Activated gamma-delta T cell treated with anti-CD3 and anti-CD28 coated beads, Interleukin-2, amount 50 U/mL, for 16 hours (primary cell): ENCODE measurements at places on chromosomes 3 and 15.

GRCh38 chr3:106059953-106060517 is 191.2 kb upstream of the CBLB start:
- no peak for DNase-seq

DNA sequence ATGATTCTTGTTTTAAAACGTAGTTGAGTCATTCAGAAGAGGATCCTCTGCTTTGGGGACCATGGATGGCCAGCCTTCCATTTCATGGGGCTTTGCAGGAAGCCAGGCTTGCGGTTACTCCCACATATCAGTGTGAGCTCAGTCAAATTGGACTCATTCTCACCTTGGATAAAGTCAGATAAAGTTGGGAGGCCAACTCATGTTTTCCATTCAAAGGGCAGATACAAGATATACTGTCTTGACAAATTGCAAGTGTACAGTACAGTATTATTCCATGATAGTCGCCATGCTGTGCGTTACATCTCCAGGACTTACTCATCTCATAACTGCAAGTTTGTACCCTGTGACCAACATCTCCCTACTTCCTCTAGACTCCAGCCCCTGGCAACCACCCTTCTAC is 25.5 kb upstream of the B3GNT5 start:
- DNase-seq = no peak

DNA sequence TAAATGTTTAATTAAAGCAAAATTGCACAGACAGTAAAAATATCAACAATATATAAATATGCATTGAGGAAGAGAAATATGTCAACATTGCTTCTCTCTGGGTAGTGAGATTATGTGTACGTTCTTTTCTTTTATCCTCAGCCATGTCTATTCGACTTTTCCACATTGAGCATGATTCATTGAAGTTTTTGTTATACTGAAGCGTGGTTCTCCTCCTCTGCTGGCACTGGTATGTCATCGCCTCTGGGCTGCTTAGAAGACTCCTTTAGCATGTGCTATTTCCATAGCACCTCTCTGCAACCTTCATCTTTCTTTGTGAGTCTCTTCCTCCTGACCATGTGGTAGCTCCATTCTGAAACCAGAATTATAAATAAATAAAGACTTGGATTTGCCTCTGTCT is 65.8 kb upstream of the AKAP13 start:
- DNase-seq = no peak

- no peak for DNase-seq
These were observed 172.7 kb downstream of the SYNPR start for GRCh38 chr3:63450634-63451363.

DNA sequence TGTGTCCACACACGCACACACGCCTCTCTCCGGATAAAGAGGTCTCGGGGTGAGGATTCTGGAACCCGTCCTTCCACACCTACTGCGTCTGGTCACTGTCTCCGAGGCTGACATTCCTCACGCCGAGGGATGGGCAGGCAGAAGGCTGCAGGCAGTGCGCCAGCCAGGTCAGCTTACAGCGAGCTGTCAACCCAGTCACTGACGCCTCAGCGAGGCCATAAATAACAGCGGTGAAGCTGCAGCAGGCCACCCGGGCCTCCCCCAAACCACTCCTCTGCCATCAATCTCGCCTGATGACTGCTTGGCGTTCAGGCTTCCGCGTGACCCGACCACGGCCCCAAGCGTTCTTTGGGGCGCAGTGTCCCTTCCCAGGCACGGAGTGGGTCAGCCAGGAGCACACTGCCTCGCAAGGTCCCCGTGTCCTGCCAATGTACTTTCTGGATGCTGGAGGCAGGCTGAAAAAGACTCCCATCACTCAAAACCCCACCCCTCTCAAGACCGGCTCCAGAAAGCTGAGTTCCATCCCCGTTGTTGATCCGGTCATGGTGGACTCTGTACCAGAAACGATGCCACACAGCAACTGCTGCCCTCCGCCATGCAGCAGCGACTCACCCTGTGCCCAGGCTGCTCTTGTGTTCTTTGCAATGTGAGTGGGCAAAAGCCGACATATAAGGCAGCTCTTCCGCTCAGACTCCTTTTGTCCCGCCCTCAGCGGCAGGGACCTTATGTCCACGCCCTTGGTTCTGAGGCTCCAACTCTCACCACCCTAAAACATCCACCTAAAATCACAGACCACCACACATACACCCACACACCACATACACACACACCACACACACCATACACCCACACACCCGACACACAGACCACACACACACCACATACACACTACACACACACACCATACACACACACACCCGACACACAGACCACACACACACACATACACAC is 27.1 kb downstream of the CPN2 start:
- DNase-seq = no peak

DNA sequence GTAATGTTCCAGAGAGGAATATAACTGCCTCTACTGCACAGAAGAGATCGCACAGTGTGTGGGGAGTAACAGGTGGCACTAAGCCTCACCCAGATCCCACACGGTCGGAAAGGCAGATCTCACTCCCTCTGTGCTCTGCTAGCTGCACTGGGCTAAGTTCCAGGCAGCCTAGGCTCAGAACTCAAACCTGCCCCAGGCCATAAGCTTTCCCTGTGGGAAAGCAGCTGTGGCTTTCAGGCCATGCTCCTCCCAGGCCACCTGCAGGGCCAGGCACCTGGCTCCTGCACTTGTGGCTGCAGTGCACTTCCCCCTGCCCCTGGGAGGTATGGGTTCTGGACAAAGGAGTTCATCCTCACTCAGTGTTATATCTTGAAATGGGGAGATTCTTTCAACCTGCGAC is 27.5 kb downstream of the PCCB start:
- no peak for DNase-seq

DNA sequence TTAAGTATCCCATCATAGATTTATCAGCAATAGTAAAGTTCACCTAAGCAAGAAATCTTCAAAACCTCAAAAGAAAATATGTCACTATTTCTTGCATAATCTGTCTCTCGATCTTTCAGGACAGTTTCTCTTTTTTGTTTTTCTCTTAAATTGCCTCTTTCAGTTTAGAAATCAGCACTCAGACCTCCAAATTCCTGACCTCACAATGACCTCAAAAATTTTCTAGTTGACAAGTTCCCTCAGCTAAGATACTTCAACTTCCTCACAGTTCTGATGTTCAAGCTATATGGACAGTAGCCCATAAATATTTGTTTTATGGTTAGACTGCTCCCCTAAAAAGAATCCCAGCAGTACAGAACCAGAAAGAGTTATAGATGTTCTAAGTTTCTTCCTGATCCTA is 24.1 kb downstream of the SLC24A5 start:
- DNase-seq = no peak

DNA sequence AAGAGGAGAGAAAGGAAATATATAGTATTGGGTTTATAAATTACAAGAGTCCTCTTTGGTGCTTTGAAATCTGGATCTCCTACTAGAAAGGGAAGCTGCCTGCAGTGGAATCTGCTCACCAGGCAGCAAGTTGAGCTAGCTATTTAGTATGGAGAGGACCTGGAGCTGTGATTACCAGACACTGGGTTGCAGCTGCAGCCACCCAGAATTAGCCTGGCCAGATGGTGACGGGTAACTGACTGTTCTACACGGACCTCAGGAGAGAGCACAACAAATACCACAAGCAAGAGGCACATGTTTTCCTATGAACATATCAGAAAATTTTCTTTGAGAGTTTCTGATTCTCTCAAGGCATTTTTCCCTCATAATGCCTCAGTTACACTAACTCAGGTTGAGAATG is 46.5 kb downstream of the SYNPR start:
- DNase-seq = no peak

- DNase-seq = no peak
These were observed 11.9 kb downstream of the CERS3 start for GRCh38 chr15:100516643-100517512.

- no peak for DNase-seq
These were observed 30.6 kb upstream of the CERS3 start for GRCh38 chr15:100559330-100559729.

GRCh38 chr3:46122091-46122490 is 86.0 kb downstream of the CCR1 start:
- DNase-seq = no peak

- DNase-seq = no peak
These were observed 519.3 kb upstream of the CADM2 start for GRCh38 chr3:84439476-84439875.

DNA sequence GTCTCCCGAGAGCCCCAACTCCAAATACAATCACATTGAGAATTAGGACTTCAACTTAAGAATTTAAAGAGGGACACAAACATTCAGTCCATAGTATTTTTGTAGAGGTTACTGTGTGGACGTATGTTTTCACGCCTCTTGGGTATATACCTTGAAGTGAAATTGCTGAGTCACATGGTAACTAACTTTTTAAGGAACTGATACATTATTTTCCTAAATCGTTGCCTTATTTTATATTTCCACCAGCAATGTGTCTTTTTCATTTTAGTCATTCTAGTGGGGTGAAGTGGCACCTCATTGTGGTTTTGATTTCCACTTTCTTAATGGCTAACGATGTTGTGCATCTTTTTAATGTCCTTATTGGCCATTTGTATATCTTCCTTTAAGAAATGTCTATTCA is 11.8 kb downstream of the PARP15 start:
- DNase-seq = no peak

DNA sequence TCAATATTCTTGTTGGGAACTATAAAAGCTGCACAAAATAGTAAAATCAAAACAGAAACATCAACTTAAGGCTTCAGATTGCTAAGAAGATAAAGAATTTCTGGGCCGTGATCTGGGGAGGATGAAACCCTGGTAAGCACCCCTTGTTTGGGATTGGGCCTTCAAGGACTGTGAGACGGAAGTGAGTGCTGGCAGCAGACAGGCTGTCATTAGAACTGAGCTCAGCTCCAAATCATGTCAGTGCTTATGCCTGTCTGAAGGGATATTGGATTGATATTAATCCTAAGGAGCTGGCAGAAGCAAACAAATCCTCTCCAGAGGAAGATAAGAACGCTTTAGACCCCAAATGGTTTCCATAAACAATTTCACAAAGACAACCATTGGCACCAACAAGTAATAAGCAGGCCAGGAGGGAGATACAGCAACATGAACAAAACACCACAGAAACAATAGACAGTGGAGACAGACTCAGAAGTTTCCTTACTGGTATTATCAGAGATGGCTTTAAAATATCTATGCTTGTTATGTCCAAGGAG is 72.6 kb upstream of the CTXND1 start:
- DNase-seq = no peak

DNA sequence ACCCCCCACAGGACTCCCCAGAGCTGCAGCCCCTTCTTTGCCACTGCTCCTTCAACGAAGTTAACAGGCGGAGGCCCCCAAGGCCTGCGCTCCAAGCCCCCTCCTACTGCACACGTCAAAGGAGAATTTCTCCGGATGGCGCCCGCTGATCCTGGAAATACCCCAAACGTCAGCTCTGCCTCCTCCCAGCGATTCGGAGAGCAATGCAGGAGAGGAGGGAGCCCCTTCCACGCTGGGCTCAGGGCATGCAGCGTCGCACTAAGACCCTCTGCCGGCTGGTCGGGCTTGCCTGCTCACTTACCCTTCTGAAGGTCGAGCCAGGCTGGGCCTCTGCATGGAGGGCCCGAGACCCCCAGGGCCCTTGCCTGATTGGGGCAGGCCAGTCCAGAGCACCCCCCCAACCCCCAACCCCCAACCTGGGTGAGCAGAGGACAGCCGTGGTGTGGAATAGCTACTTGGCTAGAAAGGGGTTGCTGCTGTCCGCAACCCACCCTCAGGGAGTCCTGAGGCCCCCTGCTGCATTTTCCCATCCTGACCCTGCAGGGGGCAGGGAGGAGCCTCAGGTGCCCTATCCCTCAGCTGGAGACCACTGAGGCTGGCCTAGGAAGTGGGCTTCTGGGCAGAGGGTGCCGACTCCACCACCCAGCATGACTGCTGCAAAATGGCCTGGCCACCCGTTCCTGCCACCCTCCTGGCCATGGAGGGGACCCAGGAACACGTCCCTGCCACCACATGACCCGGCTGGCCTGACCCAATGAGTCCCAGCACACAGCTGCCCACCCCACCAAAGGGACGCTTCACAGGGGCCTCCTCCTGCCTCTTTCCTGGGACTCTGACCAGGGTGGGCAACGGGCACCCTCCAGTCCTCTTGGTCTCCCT is 976 bp downstream of the ATP2B2 start:
- no peak for DNase-seq

GRCh38 chr15:85890620-85890980 is 95.9 kb upstream of the KLHL25 start:
- no peak for DNase-seq

DNA sequence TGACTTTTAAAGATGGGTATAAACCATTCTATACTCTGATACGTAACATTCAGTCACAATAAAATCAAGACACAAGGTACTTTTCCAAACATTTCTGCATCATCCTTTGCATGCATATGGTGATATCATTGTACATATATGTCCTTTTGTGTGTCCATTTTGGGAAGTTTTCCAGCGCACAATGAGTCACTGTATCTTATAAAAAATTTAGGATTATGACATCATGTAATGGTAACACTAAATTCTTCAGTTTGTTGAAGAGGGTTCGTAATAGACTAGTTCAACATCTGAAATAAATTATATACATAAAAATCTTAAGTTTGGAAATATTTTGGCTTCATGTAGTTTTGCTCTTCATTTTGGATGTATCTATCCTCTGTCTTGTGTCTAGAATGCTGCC is 480.9 kb downstream of the ROBO1 start:
- DNase-seq = no peak

- no peak for DNase-seq
These were observed 102.8 kb upstream of the CLDN18 start for GRCh38 chr3:137906985-137907649.

GRCh38 chr3:171088964-171089754 is 62.6 kb upstream of the SLC2A2 start:
- no peak for DNase-seq

- DNase-seq = no peak
These were observed 376 bp downstream of the TADA3 start for GRCh38 chr3:9791790-9792404.

DNA sequence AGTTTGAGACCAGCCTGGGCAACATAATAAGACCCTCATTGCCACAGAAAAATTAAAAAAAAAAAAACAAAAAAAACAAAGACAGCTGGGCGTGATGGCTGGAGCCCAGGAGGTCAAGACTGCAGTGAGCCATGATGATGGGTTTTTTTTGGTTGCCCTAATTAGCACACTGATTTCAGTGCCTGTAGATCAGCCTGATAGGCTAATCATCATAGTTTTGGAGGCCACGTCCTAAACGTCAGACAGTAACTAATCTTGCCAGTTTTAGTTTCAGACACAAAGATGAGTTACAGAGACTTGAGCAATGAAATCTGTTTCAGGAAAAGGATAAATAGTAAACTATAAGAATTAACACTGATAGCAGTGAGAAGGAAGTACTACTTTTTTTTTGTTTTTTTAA is 55.4 kb downstream of the LRCH3 start:
- no peak for DNase-seq

DNA sequence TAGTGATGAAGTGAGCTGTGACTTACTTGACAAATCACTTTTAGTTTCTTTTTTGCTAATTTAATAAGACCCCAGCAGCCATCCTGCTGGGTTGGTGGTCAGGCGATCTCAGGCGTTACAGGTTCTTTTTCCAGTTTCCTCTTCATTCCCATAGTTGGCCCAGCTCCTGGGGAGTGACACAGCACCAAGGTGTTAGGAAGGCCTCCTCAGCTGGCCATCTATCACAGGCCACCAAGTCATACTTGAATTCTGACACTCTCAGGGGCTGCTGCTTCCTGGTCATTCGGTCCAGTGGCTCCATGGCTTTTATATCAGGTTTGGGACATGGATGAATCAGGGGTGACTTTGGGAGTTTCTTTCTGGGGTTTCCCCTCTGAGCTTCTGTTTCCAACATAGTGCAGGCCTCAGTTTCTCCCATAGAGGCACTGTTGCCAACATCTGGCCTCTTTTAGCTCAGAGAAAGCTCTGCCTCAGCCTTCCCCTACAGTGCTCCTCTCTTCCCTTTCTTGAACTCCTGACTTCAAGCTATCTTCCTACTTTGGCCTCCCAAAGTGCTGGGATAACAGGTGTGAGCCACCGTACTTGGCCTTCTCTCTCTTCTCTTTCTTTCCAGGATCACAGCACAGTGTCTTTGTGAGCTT is 211.8 kb downstream of the NR2F2 start:
- DNase-seq = no peak
